ENCODE measurements at places on chromosomes 5 and 9.

DNA sequence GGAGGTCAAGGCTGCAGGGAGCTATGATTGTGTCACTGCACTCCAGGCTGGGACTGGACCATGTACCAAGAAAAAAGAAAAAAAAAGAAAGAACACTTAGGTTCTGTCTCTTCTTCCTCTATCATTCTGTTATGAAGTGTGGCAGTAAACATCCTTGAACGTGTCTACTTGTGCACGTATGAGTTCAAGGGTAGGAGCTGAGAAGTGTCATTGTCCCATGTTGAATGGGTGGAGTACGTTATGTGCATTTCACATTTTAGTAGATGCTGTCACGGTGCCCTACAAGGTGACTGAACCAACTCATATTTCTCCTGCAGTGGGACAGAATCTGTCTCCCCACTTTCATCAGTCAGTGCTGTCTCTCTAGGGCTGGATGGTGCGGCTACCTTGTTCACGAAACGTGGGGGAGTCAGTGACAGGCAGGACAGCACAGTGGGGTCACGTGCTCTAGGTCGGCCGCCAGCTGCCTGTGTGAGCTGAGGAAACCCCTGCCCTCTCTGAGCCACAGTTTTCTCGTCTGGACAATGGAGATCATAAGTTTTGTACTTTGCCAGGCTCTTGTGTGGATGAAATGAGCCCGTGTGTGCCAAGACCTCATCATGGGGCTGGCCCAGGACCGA is 47.2 kb downstream of the GTF3C4 start:
- no peak overlapping the region for H3K27ac ChIP-seq
- no peaks in the 10 kb centered on the region for H3K36me3 ChIP-seq
- no peak overlapping the region for H3K4me3 ChIP-seq

GRCh38 chr5:54561651-54562050 is 44.1 kb downstream of the SNX18 start:
- H3K4me1 ChIP-seq, result no peaks in the 10 kb centered on the region
- H3K4me3 ChIP-seq, result no peak overlapping the region
- no peaks in the 10 kb centered on the region for H3K27me3 ChIP-seq
- no peaks in the 10 kb centered on the region for H3K36me3 ChIP-seq

DNA sequence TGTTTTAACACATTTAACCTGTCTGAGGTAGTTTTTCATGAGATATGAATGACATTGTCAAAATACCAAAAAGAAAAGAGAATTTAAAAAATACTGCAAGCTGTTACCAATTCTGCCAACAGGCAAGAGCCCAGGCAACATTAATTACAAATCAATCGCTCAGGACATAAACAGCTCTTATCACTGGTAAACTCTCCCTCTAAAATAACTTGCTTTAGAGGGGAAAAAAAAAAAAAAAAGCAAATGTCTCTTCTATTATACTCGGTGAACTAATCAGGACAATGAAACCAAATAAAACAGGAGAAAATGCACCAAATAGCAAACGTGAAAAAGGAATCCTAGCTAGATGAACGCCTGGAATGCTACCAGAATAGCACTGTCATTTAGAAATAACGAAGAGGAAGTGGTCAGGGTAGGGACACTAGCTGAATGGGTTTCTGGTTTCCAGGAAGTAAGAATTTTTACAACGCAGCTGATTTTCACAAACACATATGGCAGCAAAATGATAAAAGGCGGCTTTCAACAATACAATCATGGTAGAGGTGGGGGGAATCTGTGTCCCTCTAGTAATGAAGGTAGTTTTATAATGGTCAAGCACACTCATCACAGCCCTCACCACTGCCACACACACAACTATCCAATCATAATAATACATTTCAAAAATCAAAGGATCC is 94.9 kb downstream of the DENND1A start:
- H3K27ac ChIP-seq, result no peak overlapping the region
- H3K4me3 ChIP-seq, result no peak overlapping the region
- no peaks in the 10 kb centered on the region for H3K4me1 ChIP-seq

GRCh38 chr9:26210338-26210851 is 532.2 kb upstream of the TUSC1 start:
- H3K27me3 ChIP-seq, result no peaks in the 10 kb centered on the region
- H3K36me3 ChIP-seq, result no peaks in the 10 kb centered on the region
- no peak overlapping the region for H3K27ac ChIP-seq
- DNase-seq, result no peak
- H3K4me1 ChIP-seq, result no peaks in the 10 kb centered on the region

DNA sequence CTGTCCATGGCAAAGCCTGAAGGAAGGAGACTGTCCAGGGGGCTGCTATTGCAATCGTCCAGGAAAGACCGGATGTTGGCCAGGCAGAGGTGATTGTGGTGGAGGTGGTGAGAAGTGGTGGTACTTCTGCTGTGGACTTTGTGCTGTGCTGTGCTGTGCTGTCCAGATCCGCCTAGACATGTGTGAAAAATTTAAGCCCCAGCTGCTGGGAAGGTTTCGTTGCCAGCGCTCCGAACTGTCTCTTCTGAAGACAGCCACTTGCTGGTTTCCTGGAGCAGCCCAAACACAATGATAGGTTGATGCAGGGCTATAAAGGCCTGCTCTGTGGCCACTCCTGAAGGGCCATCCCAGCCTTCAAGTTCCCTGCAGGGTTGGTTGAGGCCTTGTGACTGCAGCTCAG is 223.0 kb upstream of the MPDZ start:
- no peaks in the 10 kb centered on the region for H3K4me1 ChIP-seq
- no peaks in the 10 kb centered on the region for H3K27me3 ChIP-seq
- no peak for DNase-seq

GRCh38 chr9:16559418-16560188 is 310.9 kb downstream of the BNC2 start:
- no peaks in the 10 kb centered on the region for H3K27me3 ChIP-seq
- H3K4me1 ChIP-seq, result no peaks in the 10 kb centered on the region
- H3K36me3 ChIP-seq, result no peaks in the 10 kb centered on the region
- H3K4me3 ChIP-seq, result no peak overlapping the region
- DNase-seq, result peak; percentile 66

DNA sequence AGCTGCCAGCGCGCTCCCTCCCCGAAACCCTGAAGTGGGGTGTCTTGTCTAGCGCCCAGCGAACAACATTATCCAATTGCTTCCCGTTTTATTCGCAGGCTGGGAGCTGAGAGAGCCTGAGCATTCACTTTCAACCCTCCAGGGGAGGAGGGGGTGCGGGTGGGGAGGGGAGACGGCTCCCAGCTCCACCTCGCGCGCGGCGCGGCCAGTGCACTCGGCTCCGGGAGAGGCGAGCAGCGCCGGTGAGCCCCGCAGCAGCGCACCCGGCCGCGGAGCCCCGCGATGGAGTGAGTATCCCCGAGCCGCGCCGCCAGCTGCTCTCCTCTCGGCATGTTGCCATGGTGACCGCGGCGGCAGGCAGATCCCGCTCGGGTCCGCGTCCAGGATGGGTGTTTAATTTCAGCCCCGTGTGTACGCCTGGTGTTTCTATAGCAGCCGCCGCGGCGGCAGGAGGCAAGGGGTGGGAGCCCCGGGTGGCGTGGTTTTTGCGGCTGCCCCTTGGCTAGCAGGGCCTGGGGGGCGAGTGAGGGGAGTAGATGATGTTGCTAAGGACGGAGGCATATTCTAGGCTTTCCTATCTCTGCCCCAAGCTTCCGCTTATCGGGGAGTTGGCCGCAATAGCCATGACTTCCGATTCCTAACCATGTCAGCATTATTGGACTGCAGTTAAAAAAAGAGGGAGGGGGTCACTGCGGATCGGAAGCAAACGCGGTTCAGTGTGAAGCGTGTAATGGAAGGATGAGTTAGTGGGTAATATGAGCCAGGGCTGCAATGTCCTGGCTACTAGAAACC is 139.2 kb upstream of the PALM2AKAP2 start:
- H3K27ac ChIP-seq, result no peak overlapping the region
- no peaks in the 10 kb centered on the region for H3K4me1 ChIP-seq
- DNase-seq, result no peak
- H3K4me3 ChIP-seq, result no peak overlapping the region

All from small intestine (tissue), 16 donors.